AG09319 (cell line): ENCODE measurements at places on chromosomes 1 and 21.
A peak's percentile ranks its signal among the peaks of the same experiment; 100 is the strongest.

GRCh38 chr1:157154940-157155514 is 16.8 kb upstream of the ETV3 start:
- DNase-seq, result no peak

GRCh38 chr1:193846876-193847604 is 660.6 kb upstream of the B3GALT2 start:
- no peak for DNase-seq

DNA sequence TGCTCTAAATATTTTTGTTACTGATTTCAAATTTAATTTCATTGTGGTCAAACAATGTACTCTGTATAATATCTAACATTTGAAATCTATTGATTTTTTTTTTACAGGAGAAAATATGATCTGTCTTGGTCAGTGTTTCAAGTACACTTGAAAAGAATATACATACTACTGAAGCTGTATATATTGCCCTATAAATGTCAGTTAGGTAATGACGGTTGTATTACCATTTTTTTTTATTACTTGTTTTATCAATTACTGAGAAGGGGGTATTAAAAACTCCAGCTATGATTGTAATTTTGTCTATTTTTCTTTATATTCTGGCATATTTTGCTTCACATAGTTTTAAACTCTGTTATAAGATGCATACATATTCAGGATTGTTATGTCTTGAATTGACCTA is 59.7 kb upstream of the CACHD1 start:
- DNase-seq, result no peak

DNA sequence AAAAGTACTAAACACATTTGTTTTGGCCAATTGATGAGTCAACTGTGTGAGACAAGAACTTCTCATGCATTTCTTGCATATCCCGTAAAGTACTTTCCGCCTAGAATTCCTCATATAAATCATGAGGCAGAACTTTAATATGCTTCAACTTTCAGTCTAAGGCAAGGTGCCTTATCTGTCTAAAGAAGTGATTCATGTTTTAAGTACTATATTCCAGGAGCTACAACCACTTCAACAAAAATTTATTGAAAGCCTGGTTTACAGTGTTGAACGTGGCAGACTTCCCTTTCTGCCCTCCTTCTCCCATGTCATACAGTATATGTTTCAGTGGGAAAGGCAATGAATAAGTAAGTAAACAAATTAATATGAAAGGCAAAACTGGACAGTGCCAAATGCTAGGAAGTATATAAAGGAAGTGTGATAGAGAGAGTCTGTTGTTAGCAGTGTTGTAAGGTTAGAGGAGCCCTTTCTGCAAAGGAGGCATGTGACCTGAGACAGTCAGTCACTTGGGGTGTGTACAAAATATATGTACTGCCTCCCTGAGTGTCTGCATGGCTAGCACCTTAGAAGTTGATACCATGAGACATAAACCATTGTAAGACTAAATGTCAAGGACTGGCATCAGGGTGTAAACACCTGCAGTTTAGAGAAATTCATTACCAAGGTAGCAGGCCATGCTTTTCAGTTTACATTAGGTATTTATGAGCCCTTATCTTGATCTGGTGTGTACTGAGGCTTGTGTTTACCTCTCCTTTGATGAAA is 362.2 kb downstream of the SRGAP2C start:
- DNase-seq, result no peak

GRCh38 chr1:45370575-45370974 is 30.3 kb upstream of the MUTYH start:
- DNase-seq, result no peak

DNA sequence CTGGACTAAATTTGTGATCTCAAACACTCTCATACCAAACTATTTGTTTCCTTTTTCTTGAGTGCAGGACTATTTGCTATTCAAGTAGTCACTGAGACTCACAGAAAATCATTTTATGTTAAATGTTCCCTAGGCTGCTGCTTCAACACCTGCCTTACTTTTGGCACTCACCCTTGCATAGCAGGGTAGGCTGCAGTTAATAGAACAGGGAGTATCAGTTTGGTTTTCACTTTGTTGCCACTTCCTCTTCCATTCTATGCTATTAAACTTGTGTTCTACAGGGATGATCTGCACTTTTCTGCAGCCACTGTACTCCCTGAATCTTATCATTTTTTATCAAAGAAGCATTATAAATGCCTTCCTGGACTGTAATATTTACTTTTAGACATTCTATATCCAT is 148.7 kb upstream of the PRMT6 start:
- no peak for DNase-seq

DNA sequence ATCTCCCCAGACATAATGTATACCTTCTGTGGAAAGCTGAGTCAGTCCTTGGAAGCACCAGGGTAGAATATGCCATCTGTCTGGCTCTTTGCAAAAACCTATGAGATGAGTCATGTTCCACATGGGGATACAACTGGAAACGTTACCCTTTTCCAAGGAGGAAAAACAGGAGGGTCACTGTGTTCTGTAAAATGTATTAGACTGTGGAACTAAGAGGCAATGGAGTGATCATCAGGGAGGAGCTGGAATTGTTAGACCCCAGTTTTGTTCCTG is 16.1 kb upstream of the PSMD4 start:
- peak; percentile 73 for DNase-seq

DNA sequence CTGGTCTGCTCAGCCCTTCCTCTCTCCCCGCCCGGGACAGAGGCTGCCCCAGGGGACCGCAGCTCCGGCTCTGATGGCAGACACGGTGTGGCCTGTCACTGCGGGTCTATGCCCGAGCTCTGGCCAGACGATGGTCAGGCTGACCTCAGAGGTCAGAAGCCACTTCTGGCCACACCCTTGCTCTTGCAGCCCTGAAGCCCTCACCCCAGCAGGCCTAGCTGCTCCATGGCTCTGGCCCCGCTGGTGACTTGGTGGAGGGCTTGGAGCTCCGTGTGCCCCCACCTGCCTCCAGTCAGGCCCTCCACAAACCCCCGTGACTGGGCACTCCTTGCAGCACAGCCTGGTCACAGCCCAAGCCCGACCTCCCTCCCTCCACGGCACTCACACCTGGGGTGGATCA is 47.6 kb downstream of the PRDM16 start:
- no peak for DNase-seq

DNA sequence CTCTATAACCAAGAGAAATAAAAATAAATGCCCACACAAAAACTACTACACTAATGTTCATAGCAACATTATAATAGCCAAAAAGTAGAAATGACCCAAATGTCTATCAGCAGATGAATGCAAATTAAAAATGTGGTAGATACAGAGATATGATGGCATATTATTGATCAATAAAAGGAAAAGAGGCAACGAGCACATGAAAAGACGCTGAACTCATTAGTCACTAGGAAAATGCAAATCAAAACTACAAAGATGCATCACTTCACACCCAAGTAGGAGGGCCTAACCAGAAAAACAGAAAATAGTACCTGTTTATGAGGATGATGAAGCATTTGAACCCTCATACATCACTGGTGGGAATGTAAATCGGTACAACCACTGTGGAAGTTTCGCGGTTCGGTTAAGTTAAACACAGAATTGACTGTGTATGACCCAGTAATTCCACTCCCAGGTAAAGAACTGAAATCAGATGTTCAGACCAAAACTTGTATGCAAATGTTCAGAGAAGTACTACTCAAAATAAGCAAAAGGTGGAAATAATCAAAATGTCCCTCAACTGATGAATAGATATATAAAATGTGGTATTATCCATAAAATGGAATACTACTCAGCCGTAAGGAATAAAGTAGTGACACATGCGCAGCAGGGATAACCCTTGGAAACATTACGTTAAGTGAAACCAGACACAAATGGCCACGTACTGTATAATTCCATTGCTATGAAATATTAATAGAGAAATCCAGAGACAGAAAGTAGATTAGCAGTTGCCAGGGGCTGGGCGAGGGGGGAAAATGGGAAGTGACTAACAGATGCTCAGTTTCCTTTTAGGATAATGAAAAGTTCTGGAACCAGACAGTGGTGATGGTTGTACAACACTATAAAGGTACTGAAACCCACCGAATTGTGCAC is 3.1 kb downstream of the USP48 start:
- no peak for DNase-seq

- no peak for DNase-seq
Observed at GRCh38 chr1:15837931-15838330, 9.6 kb upstream of the SPEN start.

DNA sequence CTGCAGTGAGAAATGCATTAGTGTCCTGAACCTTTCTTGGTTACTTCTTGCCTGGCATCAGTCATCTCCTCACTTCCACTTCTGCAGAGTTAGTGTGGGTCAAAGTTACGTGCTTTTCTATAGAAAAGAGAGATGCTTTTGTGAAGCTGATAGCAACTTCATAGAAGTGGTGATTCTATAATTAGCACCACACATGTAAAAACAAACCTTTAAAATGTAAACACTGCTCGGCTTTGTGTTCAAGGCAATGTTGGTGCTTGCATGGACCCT is 57.3 kb downstream of the MRPS6 start:
- DNase-seq, result no peak

DNA sequence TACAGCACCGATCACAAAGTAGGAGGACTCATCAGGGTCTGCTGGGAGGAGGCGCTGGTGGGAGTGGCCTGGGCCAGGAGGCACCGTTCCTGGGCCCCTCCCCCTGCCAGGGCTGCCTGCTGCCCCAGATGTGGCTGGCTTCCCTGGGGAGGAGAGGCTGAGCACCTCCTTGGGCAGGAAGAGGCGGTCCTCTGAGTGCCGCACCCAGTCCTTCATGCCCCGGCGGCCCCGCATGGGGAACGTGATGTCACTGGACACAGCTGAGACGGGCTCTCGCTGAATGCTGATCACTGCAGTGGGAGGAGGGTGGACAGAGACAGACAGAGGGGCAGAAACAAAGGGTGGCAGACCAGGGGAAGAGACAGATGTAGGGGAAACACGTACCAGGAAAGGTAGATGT is 24.8 kb downstream of the ADGRB2 start:
- no peak for DNase-seq

GRCh38 chr1:50412813-50413476 is 10.3 kb downstream of the DMRTA2 start:
- DNase-seq, result no peak

DNA sequence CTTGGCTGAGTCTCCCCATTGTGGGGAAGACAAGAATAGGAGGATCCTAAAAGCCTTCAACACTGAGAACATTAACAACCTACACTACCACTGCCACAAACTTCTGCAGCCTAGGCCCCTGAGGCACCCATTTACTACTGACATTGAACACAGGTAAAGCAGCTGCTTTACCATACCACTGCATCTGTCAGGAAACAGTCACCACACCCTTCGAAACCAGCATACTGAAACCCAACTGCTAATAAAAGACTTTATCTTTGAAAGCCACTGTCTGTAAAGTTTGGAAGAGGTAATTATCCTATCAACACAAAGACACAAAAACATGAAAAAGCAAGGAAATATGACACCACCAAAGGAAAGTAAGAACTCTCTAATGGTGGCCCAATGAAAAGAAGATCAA is 7.4 kb downstream of the IFNAR1 start:
- no peak for DNase-seq

GRCh38 chr1:84301004-84301784 is at the start of gene SAMD13:
SAMD13 (plus strand) TSS chr1:84301708; CDS start chr1:84303235, 1,527 bp downstream.
- DNase-seq, result no peak

DNA sequence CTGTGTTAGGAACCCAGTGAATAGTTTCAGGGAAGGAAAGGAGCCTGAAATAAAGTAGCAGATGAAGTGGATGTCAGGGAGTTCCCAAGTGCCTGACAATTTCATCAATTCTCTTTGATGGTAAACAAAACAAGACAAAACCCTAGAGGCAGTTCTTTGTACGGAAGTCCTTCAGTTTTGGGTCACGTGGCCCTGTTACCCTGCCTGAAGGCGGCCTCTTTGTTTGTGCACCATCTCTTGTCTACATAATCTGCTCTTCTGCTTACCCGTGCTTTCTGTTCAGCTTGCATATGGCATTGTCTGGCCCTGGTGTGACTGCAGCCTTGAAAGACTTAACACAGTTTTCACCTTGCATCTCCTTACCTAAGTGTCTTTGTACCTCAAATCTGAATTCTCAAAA is 166.7 kb upstream of the DUSP10 start:
- no peak for DNase-seq

- DNase-seq, result no peak
Observed at GRCh38 chr1:153192697-153193096, 10.5 kb upstream of the LELP1 start.

DNA sequence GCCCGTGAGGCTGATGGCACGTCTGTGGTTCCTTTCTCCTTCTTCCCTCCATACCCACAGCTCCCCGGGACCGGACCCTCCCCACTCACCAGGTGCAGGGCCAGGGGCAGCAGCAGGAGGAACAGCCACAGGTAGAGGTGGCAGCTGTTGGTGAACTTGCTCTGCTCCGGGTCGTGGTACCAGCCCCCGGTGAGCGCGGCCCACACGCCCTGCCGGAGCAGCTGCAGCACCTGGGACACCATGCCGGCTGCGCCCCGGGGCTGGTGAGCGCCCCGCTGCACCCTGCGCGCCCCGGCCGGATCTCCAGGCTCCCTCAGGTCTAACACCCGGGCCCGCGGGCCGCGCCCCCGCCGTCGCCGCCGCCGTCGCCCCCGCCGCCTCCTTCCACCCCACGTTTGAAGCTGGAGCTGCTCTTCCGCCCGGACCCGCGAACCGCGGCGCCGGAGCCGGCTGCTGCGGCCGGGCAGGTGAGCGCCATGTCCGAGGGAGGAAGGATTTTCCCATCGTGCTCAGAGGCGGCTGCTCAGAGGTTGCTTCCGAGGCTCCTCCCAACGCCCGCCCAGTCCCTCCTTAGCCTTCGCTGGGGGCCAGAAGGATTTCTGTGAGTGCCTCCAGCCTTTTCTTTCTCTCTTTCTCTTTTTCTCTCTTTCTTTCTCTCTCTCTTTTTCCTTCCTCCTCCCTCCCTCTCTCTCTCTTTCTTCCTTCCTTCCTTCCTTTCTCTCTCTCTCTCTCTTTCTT is at the start of gene PCNX2:
PCNX2 (minus strand) TSS at position 489 of the 738 bp plus-strand sequence; CDS start at position 242, 247 bp downstream.
- no peak for DNase-seq

DNA sequence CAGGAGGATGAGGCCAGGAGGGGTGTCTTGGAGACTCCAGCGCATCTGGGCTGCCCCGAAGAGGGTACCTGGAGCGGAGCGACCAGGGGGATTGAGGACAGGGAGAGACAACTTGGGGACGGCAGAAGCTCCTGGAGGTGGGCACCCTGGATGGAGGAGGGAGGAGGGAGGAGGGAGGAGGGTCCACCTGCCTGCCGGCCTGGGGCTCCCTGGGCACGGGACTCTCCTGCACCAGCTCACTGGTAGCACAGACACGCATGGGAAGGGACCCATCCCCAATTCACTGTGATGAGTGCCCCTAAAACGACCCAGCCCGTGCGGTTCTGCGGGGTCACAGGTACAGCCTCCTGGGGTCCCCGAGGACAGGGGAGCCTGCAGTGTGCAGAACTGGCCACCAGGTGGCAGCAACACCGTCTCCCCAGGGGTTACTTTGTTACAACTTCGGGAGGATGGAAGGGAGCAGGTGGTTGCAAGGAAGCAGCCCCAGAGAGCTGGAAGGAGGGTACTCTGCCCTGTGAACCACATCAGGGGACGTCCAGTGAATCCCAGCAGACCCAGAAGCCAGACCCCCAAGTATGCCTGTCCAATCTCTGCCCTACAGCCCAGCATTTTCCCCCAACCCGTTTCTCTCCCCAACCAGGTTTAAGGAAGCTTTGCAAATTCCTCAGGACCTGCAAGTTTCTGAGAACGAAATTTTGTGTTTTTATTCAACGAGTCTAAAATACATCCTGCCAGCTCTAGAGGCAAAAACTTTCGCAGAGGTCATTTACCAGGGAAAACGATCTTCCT is 482.4 kb downstream of the NPHP4 start:
- peak; percentile 4 for DNase-seq

GRCh38 chr1:169119405-169119804 is 12.9 kb downstream of the ATP1B1 start:
- no peak for DNase-seq
